ENCODE measurements at places on chromosomes 1 and 21. TPM values are rescaled to one million over a fixed set of nuclear protein-coding genes. Genes with fewer than 3 reads are reported as not detected.
A peak's percentile ranks its signal among the peaks of the same experiment; 100 is the strongest.

The SLC25A34 gene
- 3.6 TPM for total RNA-seq

The PLXNA2 gene
- total RNA-seq, result 21.0 TPM

The CLDN17 gene
- total RNA-seq, result not detected

The C2CD2 gene
- total RNA-seq, result 31.9 TPM

The GBP4 gene
- 4.3 TPM for total RNA-seq

The ZNF684 gene
- 9.5 TPM for total RNA-seq

The NTMT2 gene
- total RNA-seq, result not detected

The MYOG gene
- not detected for total RNA-seq

The GPR37L1 gene
- total RNA-seq, result under 0.01 TPM

The DIPK1A gene
- total RNA-seq, result 2.0 TPM

The KCNJ10 gene
- not detected for total RNA-seq

The CYP2J2 gene
- 5.1 TPM for total RNA-seq

The ATP6V1G3 gene
- not detected for total RNA-seq

- no peak overlapping the region for H3K4me3 ChIP-seq
- no peaks in the 10 kb centered on the region for H3K36me3 ChIP-seq
- no peak for DNase-seq
- H3K4me1 ChIP-seq, result no peaks in the 10 kb centered on the region
- H3K27ac ChIP-seq, result no peak overlapping the region
These were observed 40.3 kb downstream of the TP73 start for GRCh38 chr1:3692598-3692997.

GRCh38 chr1:82466891-82467290 is 666.2 kb downstream of the ADGRL2 start:
- no peaks in the 10 kb centered on the region for H3K36me3 ChIP-seq
- H3K4me1 ChIP-seq, result peaks cover 20% of the 10 kb centered on the region
- H3K27me3 ChIP-seq, result no peaks in the 10 kb centered on the region
- no peak overlapping the region for H3K27ac ChIP-seq

GRCh38 chr1:217240656-217241055 is 390.2 kb downstream of the GPATCH2 start:
- H3K4me1 ChIP-seq, result no peaks in the 10 kb centered on the region
- H3K27me3 ChIP-seq, result no peaks in the 10 kb centered on the region
- H3K36me3 ChIP-seq, result no peaks in the 10 kb centered on the region
- H3K27ac ChIP-seq, result no peak overlapping the region
- DNase-seq, result no peak
- H3K4me3 ChIP-seq, result no peak overlapping the region

GRCh38 chr1:28058971-28059878 is 29.2 kb downstream of the EYA3 start:
- H3K27me3 ChIP-seq, result no peaks in the 10 kb centered on the region
- peaks cover 6% of the 10 kb centered on the region for H3K36me3 ChIP-seq
- no peak overlapping the region for H3K4me3 ChIP-seq
- H3K4me1 ChIP-seq, result no peaks in the 10 kb centered on the region
- no peak overlapping the region for H3K27ac ChIP-seq

DNA sequence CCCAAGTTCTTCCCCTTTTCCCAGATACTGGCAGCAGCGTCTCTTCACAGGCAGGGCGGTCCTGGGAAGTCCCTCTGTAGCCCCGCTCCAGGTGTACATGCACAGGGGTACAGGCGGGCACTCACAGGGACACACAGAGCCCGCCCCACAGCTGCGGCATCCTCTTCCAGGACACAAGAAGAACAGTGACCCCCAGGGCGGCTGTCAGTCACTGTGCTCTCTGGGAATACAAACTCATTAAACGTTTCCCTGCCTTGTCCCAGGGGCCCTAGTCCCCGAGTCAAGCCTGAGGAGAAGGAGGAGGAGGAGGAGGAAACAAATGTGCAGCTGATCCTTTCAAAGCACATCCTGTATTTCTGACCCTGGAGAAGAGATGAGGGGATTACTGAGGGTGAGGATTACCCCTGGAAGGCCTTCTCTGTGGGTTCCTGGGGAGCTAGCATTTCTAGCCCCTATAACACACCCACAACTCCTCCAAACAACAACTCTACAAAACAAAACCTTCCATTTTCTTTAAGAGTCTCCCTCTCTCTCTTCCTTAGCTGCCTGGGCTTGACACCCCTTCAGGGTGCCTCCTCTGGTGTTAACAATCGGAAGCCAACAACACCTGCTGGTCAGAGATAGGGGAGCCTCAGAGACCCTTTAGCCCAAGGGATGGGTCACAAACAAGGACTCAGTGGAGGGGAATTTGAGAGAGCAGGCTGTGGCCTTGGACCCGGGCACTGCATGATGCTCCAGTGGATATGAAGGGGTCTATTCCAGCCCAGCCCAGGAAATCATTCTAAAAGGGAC is 28.4 kb upstream of the DMBX1 start:
- H3K36me3 ChIP-seq, result no peaks in the 10 kb centered on the region
- H3K4me3 ChIP-seq, result no peak overlapping the region
- peaks cover 3% of the 10 kb centered on the region for H3K4me1 ChIP-seq
- no peak overlapping the region for H3K27ac ChIP-seq
- peaks cover 3% of the 10 kb centered on the region for H3K27me3 ChIP-seq
- DNase-seq, result no peak

DNA sequence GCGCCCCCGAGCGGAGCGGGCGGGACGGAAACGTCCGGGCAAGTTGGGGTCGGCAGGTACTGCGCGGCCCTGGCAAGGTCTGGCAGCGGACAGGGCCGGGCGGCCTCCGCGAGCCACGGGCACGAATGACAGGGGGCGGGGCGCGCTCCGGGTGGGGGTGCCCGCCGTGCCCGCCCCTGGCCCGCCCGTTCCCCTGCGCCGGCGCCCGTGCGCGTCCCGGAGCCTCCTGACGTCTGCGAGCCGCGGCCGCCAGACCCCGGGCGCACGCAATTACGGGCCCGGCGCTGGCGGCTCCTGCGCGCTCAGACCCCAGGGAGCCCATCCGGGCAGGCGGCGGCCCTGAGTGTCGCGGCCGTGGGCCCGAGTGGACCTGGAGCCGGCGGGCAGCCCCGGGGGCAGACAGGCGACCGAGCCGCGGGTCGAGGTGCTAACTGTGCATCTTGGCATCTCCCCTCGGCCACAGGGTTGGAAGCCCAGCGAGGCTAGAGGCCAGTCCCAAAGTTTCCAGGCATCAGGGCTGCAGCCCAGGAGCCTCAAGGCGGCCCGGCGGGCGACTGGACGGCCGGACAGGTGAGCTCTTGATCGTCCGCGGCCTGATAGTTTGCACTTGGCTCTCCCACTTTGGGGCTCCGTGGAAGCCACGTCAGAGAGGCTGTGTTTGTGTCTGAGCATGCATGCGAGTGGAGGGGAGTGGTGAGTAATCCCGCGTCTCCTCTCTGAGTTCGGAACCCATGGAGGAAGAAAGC is 918 bp downstream of the MIB2 start:
- peak; percentile 58 for DNase-seq
- peaks cover 63% of the 10 kb centered on the region for H3K4me1 ChIP-seq
- peak overlapping the region; percentile 100 for H3K27ac ChIP-seq
- peaks cover 10% of the 10 kb centered on the region for H3K36me3 ChIP-seq

DNA sequence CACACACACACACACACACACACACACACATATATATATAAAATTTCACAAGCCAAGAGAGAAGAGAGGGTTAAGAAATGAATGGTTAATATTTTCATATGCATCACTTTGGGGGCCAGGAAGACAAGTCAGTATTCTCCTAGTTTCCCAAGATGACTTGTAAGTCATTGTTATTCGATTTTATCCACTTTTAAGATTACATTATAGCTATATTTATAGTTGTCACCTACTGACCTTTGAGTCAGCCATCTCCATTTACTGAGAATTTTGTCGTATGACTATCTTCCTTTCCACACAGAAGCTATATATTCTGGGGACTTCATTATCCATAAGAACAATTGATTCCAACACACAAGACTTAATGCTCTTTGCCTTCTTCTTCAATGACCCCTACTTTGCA is 8.9 kb downstream of the LYST start:
- no peak overlapping the region for H3K4me3 ChIP-seq
- no peaks in the 10 kb centered on the region for H3K36me3 ChIP-seq
- H3K4me1 ChIP-seq, result peaks cover 12% of the 10 kb centered on the region
- no peak for DNase-seq

DNA sequence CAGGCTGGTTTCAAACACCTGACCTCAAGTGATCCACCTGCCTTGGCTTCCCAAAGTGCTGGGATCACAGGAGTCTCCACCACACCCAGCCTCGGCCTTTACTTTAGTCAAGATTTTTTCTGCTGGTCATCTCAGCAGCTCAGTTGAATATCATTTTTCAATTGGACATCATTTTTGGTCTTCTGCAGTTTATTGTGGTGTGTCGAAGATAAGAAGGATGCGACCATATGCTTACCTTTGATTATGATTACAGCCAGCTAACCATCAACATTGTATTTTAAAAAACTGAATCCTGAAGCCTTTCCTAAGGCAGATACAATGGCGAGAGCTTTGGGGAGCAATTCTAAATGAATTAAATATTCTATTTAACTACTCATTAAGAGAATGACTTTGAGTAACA is 12.3 kb upstream of the NFIA start:
- no peaks in the 10 kb centered on the region for H3K27me3 ChIP-seq
- DNase-seq, result no peak
- no peaks in the 10 kb centered on the region for H3K4me1 ChIP-seq
- H3K27ac ChIP-seq, result no peak overlapping the region
- no peaks in the 10 kb centered on the region for H3K36me3 ChIP-seq

GRCh38 chr21:15849927-15850326 is 120.1 kb downstream of the USP25 start:
- peaks cover 21% of the 10 kb centered on the region for H3K4me1 ChIP-seq
- peaks cover 13% of the 10 kb centered on the region for H3K36me3 ChIP-seq
- no peaks in the 10 kb centered on the region for H3K27me3 ChIP-seq
- H3K27ac ChIP-seq, result no peak overlapping the region
- no peak for DNase-seq

GRCh38 chr1:15454256-15454655 is 2.3 kb upstream of the CELA2A start:
- DNase-seq, result peak; percentile 71
- H3K27me3 ChIP-seq, result no peaks in the 10 kb centered on the region
- no peaks in the 10 kb centered on the region for H3K36me3 ChIP-seq
- no peak overlapping the region for H3K4me3 ChIP-seq
- peaks cover 22% of the 10 kb centered on the region for H3K4me1 ChIP-seq

GRCh38 chr1:172478485-172478884 is 34.6 kb upstream of the PIGC start:
- no peak overlapping the region for H3K27ac ChIP-seq
- H3K36me3 ChIP-seq, result no peaks in the 10 kb centered on the region
- no peaks in the 10 kb centered on the region for H3K27me3 ChIP-seq
- no peak for DNase-seq
- no peak overlapping the region for H3K4me3 ChIP-seq

DNA sequence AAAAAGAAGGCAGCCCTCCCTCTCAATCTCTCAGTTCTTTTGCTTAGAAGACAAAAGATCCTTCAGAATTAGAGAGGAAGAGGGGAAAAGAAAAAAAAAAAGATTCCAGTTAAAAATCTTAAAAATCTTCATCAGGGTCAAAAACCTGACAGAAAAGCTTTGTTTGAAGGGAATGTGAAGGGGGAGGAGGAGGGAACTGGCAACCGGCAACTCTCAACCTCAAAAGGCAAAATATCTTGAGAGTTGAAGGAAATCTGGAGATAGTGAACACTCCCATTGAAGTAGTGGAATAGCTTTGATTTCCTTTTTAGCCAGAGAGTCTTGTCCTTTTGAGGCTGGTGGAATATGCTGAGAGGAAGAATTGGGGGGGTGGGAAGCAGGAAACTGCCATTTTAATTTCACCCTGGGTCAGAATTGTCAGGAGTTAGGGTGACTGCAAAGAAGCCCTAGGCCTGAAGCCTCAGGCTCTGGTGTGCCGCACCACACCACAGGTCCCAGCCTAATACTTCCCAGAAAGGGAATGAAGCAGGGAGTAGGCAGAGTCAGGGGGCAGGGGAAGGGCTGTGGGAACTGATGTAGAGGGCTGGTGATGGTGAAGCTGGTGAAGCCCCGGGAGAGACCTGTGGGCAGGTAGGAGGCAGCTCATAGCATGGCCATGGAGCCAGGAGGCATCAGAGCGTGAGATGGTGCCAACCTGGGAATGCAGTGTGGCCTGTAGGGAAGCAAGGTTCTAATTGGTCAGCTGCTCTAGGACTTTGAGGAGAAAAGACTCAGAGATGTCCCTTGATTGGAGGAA is 24.6 kb downstream of the KIRREL1 start:
- DNase-seq, result no peak
- peaks cover 18% of the 10 kb centered on the region for H3K4me1 ChIP-seq
- H3K27ac ChIP-seq, result peak overlapping the region; percentile 5
- H3K27me3 ChIP-seq, result no peaks in the 10 kb centered on the region
- no peak overlapping the region for H3K4me3 ChIP-seq

DNA sequence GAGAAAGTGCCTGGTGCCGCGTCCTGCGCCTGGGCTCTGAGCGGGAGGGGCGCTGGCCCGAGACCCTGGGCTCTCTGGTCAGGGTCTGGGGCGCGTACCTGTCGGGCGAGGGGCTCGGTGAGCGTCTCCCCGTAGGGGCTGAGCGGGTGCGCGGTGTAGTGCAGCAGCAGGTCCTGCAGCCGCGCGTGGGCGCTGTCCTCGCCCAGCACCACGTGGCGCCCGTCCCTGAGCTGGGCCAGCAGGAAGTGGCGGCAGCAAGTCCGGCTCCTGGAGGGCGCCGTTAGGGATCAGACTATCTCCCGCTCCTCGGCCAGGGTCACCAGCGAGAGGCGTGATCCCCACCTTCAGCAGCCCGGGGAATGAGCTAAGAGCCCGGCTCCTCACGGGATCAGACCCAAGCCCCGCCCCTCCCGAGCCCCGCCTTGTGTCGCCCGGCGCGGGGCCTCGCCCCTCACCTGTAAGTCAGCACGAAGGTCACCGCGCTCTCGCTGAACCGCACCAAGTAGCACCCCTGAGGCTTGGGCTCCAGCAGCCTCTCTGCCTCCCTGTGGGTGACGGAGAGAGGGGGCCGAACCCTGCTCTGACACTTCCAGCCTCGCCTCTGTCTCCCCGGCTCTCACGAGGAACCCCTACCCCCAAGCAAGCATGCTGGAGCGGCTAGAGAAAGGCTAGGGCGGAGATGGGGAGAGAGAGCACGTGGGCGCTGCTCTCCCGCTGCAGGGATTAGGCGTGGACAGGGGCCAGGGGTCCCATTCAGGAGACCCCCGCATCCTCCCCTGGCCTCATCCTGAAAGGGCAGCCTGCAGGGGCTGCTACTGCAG is 2.7 kb downstream of the SH2D2A start:
- H3K4me1 ChIP-seq, result peaks cover 15% of the 10 kb centered on the region
- H3K27me3 ChIP-seq, result no peaks in the 10 kb centered on the region
- no peaks in the 10 kb centered on the region for H3K36me3 ChIP-seq
- peak; percentile 72 for DNase-seq
- H3K27ac ChIP-seq, result peak overlapping the region; percentile 54

GRCh38 chr1:19067182-19067911 is 110.9 kb upstream of the IFFO2 start:
- no peaks in the 10 kb centered on the region for H3K36me3 ChIP-seq
- H3K4me3 ChIP-seq, result no peak overlapping the region
- peaks cover 33% of the 10 kb centered on the region for H3K4me1 ChIP-seq
- H3K27ac ChIP-seq, result peak overlapping the region; percentile 72
- no peak for DNase-seq
